Activated CD8-positive, alpha-beta T cell treated with anti-CD3 and anti-CD28 coated beads, Interleukin-2, amount 10 ng/mL, durations not matched to agents 7 days and 5 days (primary cell): ENCODE measurements at places on chromosomes 13 and 19.

DNA sequence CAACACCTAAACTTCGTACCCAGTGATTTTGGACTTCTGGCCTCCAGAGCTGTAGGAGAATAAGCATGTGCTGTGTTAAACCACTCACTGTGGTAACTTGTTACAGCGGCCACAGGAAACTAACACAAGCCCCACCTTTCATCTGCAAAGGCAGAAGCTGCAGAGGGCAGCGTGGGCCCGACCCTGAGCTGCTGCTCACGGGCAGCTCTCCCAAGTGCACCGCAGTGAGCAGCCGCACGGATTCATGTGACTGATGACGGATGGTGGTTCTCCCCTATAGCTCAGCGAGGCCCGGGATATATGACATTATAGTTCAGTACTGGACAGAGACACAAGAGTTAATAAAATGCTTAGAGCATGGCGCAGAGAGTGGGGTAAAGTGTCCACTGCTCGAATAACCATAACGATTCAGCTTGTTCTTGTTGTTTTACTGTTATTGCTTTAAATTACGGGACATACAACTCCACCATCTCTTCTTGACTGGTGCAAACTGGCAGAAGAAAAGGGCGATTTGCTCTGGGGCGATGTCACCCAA, 21.9 kb downstream of the VRK3 start:
- DNase-seq: no peak

DNA sequence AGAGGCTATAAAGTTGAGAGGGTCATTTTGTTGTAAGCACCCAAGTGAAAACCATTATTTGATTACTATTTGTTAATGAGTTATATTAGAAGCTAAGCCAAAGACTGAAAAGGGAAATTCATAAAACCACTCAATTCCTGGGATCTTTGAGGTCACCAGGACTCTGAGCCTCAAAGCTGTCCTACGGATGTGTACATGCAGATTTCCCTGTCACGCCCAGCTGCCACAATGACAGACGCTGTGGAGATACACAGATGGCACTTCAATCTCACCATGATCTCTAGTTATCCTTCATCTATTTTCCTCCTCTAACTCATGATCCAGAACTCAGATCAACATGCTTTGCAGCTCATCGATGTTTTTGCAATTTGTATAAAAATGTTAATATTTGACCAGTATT, 403.5 kb upstream of the MIR17HG start:
- DNase-seq: no peak

GRCh38 chr13:105806628-105806920, 728.9 kb downstream of the EFNB2 start:
- no peak for DNase-seq

DNA sequence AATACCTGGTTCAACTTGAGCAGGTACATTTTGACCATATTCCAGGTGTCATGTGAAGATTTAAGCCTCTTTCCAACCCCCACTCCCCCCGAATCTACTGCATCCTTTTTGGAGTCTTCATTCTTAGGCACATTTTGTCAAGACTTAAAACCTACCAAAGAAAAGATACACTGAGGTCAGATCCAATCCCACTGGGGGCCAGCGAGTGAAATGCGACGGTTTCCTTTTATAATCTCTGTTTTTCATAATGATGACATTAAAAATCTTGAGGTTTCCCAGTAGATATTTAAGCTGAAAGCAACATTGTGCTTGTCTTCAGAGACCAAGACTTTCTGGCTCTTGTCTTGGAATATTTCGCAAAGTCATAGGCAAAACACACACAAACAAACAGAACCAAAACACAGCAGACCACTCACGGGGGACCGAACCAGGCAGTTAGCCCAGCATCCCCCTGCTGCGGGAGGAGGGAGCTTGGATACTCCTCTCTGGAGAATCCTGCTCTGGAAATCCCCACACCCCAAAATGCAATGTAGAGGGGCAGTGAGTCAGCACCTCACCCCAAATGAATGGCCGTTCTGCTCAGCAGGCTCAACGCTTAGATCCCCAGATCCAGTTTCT, 506 bp upstream of the GAS6 start:
- no peak for DNase-seq

GRCh38 chr13:105050686-105051085, 1484.8 kb downstream of the EFNB2 start:
- no peak for DNase-seq
